ENCODE measurements at places on chromosomes 1 and 21.

- H3K27me3 ChIP-seq = no peaks in the 10 kb centered on the region
- no peak for DNase-seq
- H3K27ac ChIP-seq = peak overlapping the region; percentile 20
- no peaks in the 10 kb centered on the region for H3K36me3 ChIP-seq
- no peak overlapping the region for H3K4me3 ChIP-seq
Observed at GRCh38 chr1:63828322-63829044, 54.7 kb downstream of the ROR1 start.

- no peaks in the 10 kb centered on the region for H3K4me1 ChIP-seq
- H3K36me3 ChIP-seq = no peaks in the 10 kb centered on the region
- H3K27me3 ChIP-seq = no peaks in the 10 kb centered on the region
- no peak for DNase-seq
- H3K4me3 ChIP-seq = no peak overlapping the region
Observed at GRCh38 chr1:36804669-36805314, 229.5 kb downstream of the GRIK3 start.

- no peaks in the 10 kb centered on the region for H3K27me3 ChIP-seq
- H3K36me3 ChIP-seq = peaks cover 68% of the 10 kb centered on the region
- no peak for DNase-seq
- H3K27ac ChIP-seq = no peak overlapping the region
- H3K4me1 ChIP-seq = peaks cover 13% of the 10 kb centered on the region
- H3K4me3 ChIP-seq = no peak overlapping the region
Observed at GRCh38 chr1:19358710-19359109, 46.6 kb downstream of the SLC66A1 start.

- H3K27me3 ChIP-seq = no peaks in the 10 kb centered on the region
- no peak overlapping the region for H3K4me3 ChIP-seq
- H3K36me3 ChIP-seq = no peaks in the 10 kb centered on the region
- no peaks in the 10 kb centered on the region for H3K4me1 ChIP-seq
Observed at GRCh38 chr1:239058190-239058589, 328.2 kb upstream of the CHRM3 start.

- no peak overlapping the region for H3K4me3 ChIP-seq
- H3K27me3 ChIP-seq = peaks cover 17% of the 10 kb centered on the region
- no peak for DNase-seq
- H3K27ac ChIP-seq = no peak overlapping the region
Observed at GRCh38 chr1:1430114-1430982, 5.1 kb upstream of the VWA1 start.

Data from activated B cell treated with CpG ODN at 0.5 μM for 24 hours (primary cell).